ENCODE measurements at places on chromosomes 2 and 18. TPM values are rescaled to one million over a fixed set of nuclear protein-coding genes. Genes with fewer than 3 reads are reported as not detected.

Gene COLEC11
- 0.43 TPM for polyA plus RNA-seq

Gene ITGB6
- 10.6 TPM for polyA plus RNA-seq

Gene UGT1A8
- polyA plus RNA-seq: 2.8 TPM

Gene HNMT
- 16.4 TPM for polyA plus RNA-seq

Gene CD28
- 0.09 TPM for polyA plus RNA-seq

Gene RBM43
- 1.6 TPM for polyA plus RNA-seq

Gene TRAK2
- 9.3 TPM for polyA plus RNA-seq

Gene PLGLB2
- polyA plus RNA-seq: 4.9 TPM

Gene DOK6
- polyA plus RNA-seq: 0.07 TPM

Gene ANKRD36
- polyA plus RNA-seq: 1.3 TPM

Gene SCN7A
- 0.47 TPM for polyA plus RNA-seq

Gene TPO
- polyA plus RNA-seq: 1.3 TPM

Gene USP40
- 29.9 TPM for polyA plus RNA-seq

Gene MAB21L4
- polyA plus RNA-seq: 254 TPM

Gene RAD51AP2
- polyA plus RNA-seq: 0.28 TPM

Gene GKN2
- not detected for polyA plus RNA-seq

Gene IL1F10
- polyA plus RNA-seq: 0.18 TPM

Gene GKN1
- 0.25 TPM for polyA plus RNA-seq

Gene RNF152
- 1.2 TPM for polyA plus RNA-seq

Gene SLC9A2
- polyA plus RNA-seq: 0.06 TPM

Gene ASXL3
- 0.06 TPM for polyA plus RNA-seq

Gene INPP5D
- polyA plus RNA-seq: 5.6 TPM

Gene LAMA1
- polyA plus RNA-seq: 0.16 TPM

Gene AGXT
- not detected for polyA plus RNA-seq

Gene MEP1B
- not detected for polyA plus RNA-seq

Gene TFPI
- polyA plus RNA-seq: 4.5 TPM

Gene UBE2E3
- 21.3 TPM for polyA plus RNA-seq

Gene ADRA2B
- 0.27 TPM for polyA plus RNA-seq

Gene ABCG8
- polyA plus RNA-seq: not detected

Gene CLEC4F
- polyA plus RNA-seq: 0.51 TPM

Gene TXNDC2
- not detected for polyA plus RNA-seq

Gene EFHD1
- 3.9 TPM for polyA plus RNA-seq

Gene RGPD8
- polyA plus RNA-seq: 1.0 TPM

Gene HOXD13
- not detected for polyA plus RNA-seq

Gene PAX8
- polyA plus RNA-seq: 0.28 TPM

Gene CTLA4
- polyA plus RNA-seq: 0.32 TPM

Gene DUSP28
- 3.8 TPM for polyA plus RNA-seq

Gene SAG
- not detected for polyA plus RNA-seq

Gene SSB
- 56.9 TPM for polyA plus RNA-seq

Gene IL1R2
- 67.4 TPM for polyA plus RNA-seq

Gene PPP1R1C
- polyA plus RNA-seq: 1.1 TPM

Gene CGREF1
- polyA plus RNA-seq: 2.4 TPM

Gene ASB18
- not detected for polyA plus RNA-seq

Gene SMYD1
- 0.04 TPM for polyA plus RNA-seq

Gene LIMS3
- 0.15 TPM for polyA plus RNA-seq

Gene CCDC148
- 0.29 TPM for polyA plus RNA-seq

Gene ZNF521
- polyA plus RNA-seq: 0.79 TPM

Gene FKBP7
- 2.8 TPM for polyA plus RNA-seq

Gene RBM44
- polyA plus RNA-seq: 0.37 TPM

Gene KCNG3
- polyA plus RNA-seq: 0.04 TPM

Gene MDH1B
- 0.31 TPM for polyA plus RNA-seq

Gene CCDC68
- polyA plus RNA-seq: 0.86 TPM

Gene PRSS56
- not detected for polyA plus RNA-seq

Gene RAX
- polyA plus RNA-seq: 0.01 TPM

Gene SERPINB3
- 167 TPM for polyA plus RNA-seq

Gene RGPD4
- not detected for polyA plus RNA-seq

Gene FBXO36
- polyA plus RNA-seq: 0.57 TPM

Gene XIRP2
- polyA plus RNA-seq: 0.13 TPM

Gene OSR1
- polyA plus RNA-seq: 1.7 TPM

Gene FHL2
- 17.6 TPM for polyA plus RNA-seq
